ENCODE measurements at places on chromosomes 4 and X. TPM values are rescaled to one million over a fixed set of nuclear protein-coding genes. Genes with fewer than 3 reads are reported as not detected.

Gene RBM41
- polyA plus RNA-seq, result 27.0 TPM

Gene MAB21L2
- polyA plus RNA-seq, result not detected

Gene GAGE10
- polyA plus RNA-seq, result 0.46 TPM

Gene GAGE1
- polyA plus RNA-seq, result not detected

Gene CDX4
- not detected for polyA plus RNA-seq

Gene ADRA2C
- 14.3 TPM for polyA plus RNA-seq

Gene USP51
- 11.0 TPM for polyA plus RNA-seq

Gene ABLIM2
- 7.3 TPM for polyA plus RNA-seq

Gene YIPF6
- 49.6 TPM for polyA plus RNA-seq

Gene SULT1B1
- 0.87 TPM for polyA plus RNA-seq

Gene SPANXB1
- polyA plus RNA-seq, result not detected

Gene AR
- 3.9 TPM for polyA plus RNA-seq

Gene PF4V1
- 0.42 TPM for polyA plus RNA-seq

Gene AFAP1
- 21.6 TPM for polyA plus RNA-seq

Gene PTTG2
- not detected for polyA plus RNA-seq

Gene ELF4
- 12.6 TPM for polyA plus RNA-seq

Gene BCAP31
- polyA plus RNA-seq, result 200 TPM

Gene KLKB1
- polyA plus RNA-seq, result 2.3 TPM

Gene PRICKLE3
- 3.5 TPM for polyA plus RNA-seq

Gene DMP1
- polyA plus RNA-seq, result not detected

Gene ODAM
- 1.2 TPM for polyA plus RNA-seq

Gene SOWAHD
- polyA plus RNA-seq, result 0.60 TPM

Gene LRCH2
- 14.8 TPM for polyA plus RNA-seq

Gene SCML1
- 24.4 TPM for polyA plus RNA-seq

Gene GIMD1
- not detected for polyA plus RNA-seq

Gene PRKG2
- polyA plus RNA-seq, result 1.1 TPM

Gene GRIA2
- 1.3 TPM for polyA plus RNA-seq
